NCI-H748 treated with DMSO at 0.1 percent for 48 hours (cell line): ENCODE measurements at places on chromosomes 5 and 9.

- DNase-seq = no peak
Observed at GRCh38 chr9:94866770-94867169, 140.3 kb downstream of the AOPEP start.

DNA sequence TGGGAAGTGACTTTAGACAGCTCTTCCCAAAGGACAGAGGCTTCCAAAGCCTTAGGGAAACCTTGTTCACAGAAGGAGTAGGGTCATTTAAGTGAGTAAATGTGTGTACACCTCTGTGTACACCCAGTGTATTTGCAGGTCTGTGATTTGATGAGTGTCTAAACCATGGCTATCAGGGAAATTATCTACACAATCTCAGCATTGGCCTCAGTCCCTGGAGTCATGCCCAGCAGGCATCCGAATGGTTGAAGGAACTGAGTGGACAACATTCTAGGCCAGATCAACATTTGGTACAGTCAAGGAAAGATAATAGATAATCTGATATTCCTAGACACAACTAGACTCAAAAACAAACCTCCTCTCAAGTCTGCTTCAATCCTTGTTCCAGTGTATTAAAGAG lies 258.4 kb upstream of the DAPK1 start:
- DNase-seq = no peak

- DNase-seq = no peak
Observed at GRCh38 chr9:131406563-131407436, 12.9 kb downstream of the PRRC2B start.

GRCh38 chr5:139708434-139708861 lies 60.3 kb downstream of the CXXC5 start:
- DNase-seq = no peak

- no peak for DNase-seq
Observed at GRCh38 chr5:67536866-67537265, 340.3 kb upstream of the CD180 start.

GRCh38 chr9:15642369-15642962 lies 89.6 kb downstream of the CCDC171 start:
- DNase-seq = peak; percentile 58

GRCh38 chr5:74035521-74035937 lies 409.5 kb downstream of the ARHGEF28 start:
- DNase-seq = peak; percentile 69

DNA sequence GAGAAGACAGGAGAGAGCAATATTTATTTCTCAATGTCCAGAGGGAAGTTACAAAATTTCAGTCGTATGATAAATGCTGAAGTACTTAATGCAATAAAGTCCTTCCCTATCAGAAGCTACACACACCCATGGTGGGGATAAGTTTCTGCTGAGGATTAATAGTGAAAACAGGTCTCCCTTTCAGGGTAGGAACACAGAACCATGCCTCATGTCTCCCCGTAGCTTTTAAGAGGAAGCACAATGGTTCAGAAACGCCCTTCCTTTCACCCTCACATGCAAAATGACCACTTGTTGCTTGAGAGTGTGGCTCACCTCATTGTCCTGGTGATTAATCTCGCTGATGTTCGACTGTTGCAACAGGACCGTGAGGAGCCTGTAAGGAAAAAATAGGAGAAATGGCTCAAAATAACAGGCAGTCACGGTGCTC lies 73.6 kb downstream of the ANKRD55 start:
- no peak for DNase-seq

DNA sequence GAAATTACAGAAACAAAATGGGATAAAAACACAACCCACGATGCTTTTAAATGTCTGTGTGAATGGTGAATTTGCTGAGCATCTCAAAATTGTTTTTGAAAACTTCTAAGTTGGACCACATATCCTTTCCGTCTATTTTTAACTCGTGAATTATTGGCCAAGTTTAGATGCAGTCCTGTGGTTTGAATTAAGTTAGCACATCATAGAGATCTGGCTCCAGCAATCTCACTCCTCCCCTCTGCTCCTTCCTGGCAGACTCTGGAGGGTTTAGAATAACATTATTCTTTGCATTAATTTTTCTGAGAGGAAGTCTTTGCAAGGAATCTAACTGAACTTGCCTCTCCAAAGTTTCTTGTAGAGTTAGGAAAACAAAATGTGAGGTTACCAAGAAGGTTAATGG lies 14.5 kb upstream of the ANKRD55 start:
- no peak for DNase-seq

- DNase-seq = no peak
Observed at GRCh38 chr5:93249651-93250289, 331.2 kb downstream of the NR2F1-AS1 start.

- DNase-seq = no peak
Observed at GRCh38 chr9:3758816-3759576, 233.2 kb upstream of the RFX3 start.

GRCh38 chr5:149313151-149313841 lies 32.0 kb upstream of the GRPEL2 start:
- no peak for DNase-seq

- DNase-seq = no peak
Observed at GRCh38 chr5:602466-603035, 9.6 kb upstream of the CEP72 start.

DNA sequence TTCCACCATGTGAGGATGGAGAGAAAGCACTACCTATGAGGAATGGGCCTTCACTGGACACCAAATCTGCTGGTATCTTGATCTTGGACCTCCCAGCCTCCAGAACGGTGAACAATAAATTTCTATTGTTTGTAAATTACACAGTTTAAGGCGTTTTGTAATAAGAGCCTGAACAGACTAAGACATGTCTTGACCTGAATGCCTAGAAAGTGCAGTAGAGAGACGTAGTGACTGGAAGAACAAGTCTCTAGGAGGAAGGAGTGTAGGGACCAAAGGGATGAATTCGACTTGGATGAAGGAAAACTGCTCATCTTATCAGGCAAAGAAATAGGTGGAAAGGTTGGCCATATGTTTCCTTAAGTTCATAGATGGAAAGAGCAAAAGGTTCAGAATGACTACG lies 309.8 kb upstream of the RGMB start:
- no peak for DNase-seq

DNA sequence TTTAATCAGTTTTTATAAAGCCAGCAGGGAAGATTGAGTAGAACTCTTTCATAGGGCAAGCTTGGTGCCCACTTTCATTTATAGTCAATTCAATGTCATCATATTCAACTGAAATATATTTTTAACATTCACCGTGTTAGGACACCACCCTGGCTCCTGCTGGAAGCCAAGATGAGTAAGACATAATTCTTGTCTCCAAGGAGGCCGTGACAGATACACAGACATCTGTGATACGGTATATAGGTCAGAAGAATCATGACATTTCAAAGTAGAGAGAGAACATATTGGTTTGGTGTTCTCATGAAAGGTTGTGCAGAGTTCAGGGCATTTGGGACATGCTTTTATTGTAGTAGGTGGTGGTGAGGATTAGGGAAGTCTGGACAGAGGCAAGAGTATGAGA lies 120.1 kb downstream of the CMYA5 start:
- DNase-seq = no peak

DNA sequence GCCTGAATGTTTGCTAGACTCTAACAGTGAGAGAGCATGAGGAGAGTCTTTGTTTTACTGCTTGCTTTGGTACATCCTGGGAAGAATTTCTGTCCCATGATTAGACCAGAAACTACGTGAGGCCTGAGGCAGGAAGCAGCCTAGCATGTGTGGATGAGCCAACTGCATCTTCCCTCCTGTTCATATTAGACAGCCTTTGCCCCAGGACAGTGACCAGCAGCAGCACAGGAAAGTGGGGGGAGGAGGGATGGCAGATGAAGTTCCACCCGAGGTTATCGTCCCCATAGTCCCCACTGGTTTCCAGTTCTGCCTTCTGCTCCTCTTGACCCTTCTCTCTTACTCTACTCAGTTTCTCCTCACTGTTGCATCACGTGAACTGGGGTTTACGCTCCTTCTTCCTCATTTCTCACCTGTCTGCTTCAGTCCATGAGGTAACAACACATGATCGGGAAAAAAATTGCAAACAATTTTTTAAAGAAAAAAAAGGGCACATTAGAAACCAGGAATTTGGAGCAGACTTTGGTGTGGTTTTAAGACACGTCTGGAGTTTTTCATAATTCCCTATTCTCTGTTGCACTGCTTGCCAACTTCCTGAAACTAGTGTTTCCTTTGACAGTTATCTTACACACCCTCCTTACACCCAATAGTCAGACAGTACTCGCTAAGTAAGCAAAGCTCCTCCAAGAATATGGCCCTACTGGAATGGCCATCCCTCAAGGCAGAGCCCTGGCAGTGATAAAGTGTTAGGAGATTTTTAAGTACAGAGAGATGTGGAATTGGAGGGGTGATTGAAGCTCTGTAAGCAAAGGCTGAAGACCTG lies 84.1 kb downstream of the SNX18 start:
- DNase-seq = no peak

GRCh38 chr9:116073826-116074225 lies 79.8 kb upstream of the PAPPA start:
- no peak for DNase-seq
